ENCODE measurements at places on chromosomes 7 and 10.

DNA sequence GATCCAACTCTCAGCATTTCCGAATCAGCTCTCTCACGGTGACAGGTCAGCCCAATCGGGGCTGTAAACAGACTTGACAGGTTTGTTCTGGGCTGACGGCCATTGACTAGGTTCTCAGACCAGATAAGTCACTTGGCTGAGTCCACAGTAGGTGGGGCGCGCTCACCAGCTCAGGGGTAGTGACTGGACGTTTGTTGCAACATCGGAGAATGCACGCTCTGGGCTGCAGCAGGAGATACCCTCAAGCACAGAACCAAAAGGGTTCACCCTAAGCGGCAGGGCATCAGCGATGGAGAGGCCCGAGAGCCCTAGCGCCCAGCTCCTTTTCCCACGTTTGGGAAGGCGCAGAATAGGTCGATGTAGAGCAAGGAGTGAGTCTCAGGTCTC, 1.8 kb downstream of the KLLN start:
- peak; percentile 93 for DNase-seq

GRCh38 chr10:78964952-78965633, 103.7 kb upstream of the ZMIZ1 start:
- DNase-seq, result peak; percentile 29

GRCh38 chr10:3290550-3290949, 118.0 kb upstream of the PITRM1 start:
- DNase-seq, result no peak

DNA sequence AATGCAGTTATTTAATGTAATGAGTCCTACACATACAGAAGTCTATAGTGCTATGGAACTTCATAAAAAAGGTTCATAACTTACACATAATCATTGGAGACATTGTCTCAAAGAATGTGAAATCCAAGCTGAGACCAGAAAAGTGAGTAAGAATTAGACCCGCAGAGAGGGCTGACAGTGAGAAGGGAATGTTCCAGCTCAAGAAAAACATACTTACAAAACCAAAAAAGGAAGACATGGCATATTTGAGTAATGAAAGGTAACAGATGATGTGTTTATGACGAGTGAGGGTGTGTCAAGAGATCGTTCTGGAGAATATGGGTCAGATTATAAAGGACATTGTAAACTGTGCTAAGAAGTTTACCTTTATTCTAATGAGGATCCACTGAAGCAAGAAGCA, 566.5 kb downstream of the ATRNL1 start:
- no peak for DNase-seq
